Right ventricle myocardium inferior (tissue), 1 donor: ENCODE measurements at places on chromosomes 7 and 10. TPM values are rescaled to one million over a fixed set of nuclear protein-coding genes. Genes with fewer than 3 reads are reported as not detected.

Gene STEAP4
- 25.2 TPM for total RNA-seq

DNA sequence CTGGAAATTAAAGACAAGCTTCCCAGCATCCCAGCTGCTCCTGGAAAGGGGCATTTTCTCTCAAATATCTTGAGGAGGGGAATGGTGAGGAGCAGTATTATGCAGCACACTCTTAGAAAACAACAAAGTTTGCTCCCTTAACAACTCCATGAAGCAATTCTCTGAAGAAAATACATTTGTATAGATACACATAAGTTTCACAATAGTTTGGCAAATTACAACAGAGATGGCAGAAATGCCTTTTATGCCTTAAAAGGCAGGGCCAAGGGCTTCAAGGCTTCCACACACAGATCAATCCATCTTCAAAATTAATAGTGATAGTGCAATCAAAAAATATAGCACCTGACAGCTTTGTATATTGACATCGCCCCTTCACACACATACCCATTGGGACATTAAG, 12.2 kb downstream of the DGKI start:
- DNase-seq: no peak

Gene GCK
- total RNA-seq: 1.8 TPM

DNA sequence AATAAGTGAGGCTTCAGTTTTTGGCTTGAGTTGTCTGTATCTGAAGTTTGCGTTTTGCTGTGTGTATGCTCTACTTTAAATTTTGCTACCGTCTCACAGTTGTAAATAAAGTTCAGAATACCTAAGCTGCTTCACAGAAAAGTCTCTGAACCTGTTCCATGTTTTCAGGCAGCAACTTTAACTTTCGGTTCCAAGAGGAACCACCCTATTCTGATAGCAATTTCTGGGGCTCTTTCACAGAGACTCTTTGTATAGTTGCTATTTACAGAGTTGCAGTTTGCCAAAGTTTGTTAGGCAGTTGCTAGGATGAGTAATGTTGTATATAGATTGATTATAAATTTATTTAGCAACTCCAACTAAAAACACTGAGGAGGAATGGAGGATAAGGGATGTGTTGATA, 5.7 kb downstream of the FAM221A start:
- no peak for DNase-seq

Gene PRSS58
- total RNA-seq: not detected
